OCI-LY7 (cell line): ENCODE measurements at places on chromosomes 1 and 21.

DNA sequence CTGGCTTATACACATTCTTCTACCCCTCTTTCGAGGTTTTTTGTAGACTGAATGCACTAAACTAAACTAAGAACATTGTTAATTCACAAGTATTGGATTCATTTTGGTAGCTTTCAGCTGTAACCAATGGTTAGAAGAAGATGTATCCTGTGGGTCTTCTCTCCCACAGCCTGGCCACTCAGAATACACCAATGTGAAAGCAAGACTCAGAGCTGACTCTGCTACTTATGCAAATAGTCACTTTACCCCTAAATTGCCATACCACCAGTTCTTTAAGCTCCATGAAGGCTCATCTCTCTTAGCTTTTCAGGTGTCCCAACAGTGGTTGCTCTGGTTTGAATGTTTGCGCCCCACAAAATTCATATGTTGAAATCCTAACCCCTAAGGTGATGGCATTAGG is 60.1 kb downstream of the RGS13 start:
- DNase-seq, result no peak

GRCh38 chr1:153799566-153800465 is 24.6 kb downstream of the SLC27A3 start:
- DNase-seq, result no peak

- no peak for DNase-seq
Observed at GRCh38 chr21:34526241-34526617, 14.2 kb upstream of the KCNE1 start.

GRCh38 chr1:110200666-110201065 is 9.4 kb upstream of the KCNC4 start:
- no peak for DNase-seq

DNA sequence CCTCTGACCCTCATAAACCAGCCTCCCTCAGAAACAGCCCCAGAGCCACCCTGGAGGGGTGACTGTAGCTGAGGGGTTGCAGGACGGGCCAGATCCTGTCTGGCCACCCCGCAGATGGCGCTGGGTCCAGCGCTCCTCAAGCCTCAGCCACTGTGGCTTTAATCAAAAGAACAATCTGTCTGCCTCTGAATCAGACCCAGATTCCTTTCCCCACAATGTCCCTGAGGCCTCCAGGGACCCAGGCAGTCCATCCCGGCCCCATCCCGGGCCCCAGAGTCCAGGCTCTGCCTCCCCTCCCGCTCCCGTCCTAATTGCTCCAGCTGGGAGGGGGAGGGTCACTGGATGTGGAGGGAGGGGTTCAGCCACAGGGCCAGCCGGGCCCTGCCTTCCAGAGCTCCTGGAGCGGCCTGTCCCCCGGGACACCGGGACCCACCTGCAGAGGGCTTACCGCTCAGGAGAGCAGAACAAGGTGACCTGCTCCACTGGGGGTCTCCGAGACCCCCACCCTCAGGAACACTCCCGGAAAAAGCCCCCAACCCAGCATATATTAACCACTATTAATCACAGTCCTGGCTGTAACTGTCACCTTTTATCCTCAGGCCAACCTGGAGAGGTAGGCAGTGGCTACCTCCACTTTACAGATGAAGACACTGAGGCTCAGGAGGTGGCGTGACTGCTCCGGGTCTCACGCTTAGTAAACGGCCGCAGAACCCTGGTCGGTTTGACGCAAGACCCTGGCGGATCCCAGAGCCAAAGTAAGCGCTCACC is 836 bp upstream of the FBLIM1 start:
- DNase-seq, result no peak

DNA sequence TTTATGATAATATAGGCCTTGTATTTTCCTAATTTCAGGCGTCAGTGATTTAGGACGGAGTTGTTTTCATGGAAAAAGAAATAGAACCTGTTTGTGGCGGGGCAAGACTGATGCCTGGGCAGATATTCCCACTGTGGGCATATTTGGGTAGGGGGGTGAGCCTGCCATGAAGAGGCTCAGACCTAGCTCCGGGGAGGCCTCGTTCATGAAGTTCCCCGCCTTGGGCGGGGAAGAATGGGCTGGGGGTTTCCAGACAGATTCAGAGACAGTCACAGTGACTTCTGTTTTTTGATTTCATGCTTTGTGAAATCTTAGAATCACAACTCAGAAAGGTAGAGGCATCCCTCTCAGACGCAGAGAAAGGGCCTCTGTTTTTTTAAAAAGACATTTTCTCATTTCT is 36.1 kb downstream of the RUNX3 start:
- no peak for DNase-seq

DNA sequence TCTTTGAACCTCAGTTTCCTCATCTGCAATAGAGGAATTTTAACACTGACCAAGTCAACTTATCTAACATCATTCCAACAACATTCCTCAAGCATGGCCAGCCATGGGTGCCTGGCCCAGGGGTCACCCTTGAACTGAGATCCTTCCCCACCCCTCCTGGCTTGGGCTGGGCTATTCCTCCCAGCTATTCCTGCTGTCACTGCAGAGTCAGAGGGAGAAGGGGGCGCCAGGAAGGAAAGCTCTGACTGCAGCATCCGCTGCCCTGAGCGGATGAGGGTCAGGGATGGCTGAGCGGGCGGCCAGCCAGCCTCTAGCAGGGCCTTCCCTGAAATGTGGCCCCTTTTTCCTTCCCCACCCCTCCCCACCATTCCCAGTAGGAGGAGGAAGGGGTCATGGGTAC is 3.1 kb downstream of the TINAGL1 start:
- DNase-seq, result no peak

GRCh38 chr1:246566813-246567645 is 773 bp downstream of the CNST start:
- peak; percentile 58 for DNase-seq

DNA sequence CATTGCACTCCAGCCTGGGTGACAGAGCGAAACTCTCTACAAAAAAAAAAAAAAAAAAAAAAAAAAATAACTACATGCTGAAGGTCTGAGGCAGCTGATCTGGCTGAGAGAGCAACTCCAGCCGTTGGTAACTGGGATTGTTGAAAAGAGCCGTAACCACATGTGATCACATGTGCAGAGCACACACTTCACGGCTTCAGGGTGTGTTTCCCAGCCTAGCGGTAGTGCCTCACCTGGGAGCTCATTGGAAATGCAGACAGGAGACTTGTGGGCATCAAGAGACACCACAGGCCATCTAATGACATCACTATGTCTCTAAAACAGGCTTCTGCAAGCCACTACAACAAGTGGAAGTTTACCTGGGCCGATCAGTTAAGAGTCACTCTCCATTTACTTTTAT is 11.8 kb upstream of the OTUD7B start:
- DNase-seq, result no peak

DNA sequence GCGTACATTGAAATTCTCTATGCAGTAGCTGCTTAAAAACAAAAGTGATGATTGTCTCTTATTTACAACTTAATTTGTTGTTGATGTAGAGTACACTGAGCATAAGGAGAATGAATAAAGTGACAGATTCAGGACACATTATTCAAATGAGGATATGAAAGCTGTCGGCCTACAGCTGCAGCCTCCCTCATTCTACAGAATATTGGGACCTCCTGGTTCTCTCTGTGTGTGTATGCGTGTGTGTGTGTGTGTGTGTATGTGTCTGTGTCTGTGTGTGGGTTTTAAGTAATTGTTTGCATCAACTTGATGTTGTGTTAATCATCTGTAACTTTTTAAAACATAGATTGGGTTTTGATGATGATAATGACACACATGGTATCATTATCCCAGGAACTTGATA is 17.9 kb downstream of the PROX1 start:
- no peak for DNase-seq

DNA sequence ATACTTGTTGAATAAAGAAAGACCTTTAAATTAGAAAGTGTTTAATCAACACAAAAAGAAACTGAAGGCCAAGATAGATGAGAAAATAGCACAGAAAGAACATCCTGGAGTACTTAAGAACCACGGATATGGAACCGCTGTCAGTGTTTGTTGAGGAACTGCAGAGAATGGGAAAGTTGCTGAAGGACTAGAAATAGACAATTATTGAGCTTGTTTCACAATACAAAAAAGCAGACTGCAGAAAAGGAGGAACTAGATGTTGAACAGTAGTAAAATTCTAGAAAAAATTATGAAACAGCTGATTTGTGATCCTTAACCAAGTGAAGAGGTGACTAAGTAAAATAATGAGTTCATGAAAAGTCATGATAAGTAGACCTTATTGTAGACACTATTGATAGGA is 29.7 kb downstream of the MYSM1 start:
- no peak for DNase-seq

- no peak for DNase-seq
Observed at GRCh38 chr1:31371121-31371959, 1.5 kb downstream of the FABP3 start.

- DNase-seq, result no peak
Observed at GRCh38 chr1:204043680-204044079, 29.2 kb upstream of the SOX13 start.

GRCh38 chr1:39268112-39268581 is 63.7 kb downstream of the MACF1 start:
- DNase-seq, result no peak

GRCh38 chr1:173176246-173176645 is 30.9 kb downstream of the TNFSF4 start:
- DNase-seq, result no peak

DNA sequence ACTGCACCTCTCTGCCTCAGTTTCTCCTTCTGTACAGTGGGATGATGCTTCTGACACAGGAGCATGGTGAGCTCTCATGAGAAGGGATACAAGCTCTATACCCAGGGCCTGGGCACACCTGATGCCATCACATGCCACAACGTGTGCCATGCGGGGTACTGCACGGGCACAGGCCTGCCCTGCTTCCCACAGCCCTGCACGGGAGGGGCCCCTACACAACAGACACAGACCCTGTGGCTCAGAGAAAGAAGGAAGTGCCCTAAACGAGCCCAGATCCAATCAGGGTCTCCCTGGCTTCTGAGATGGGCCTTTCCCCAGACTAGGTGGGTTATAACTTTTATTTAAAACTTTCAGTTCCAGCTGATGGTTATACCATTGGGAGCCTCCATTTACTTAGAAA is 24.6 kb downstream of the C2CD2 start:
- peak; percentile 16 for DNase-seq

DNA sequence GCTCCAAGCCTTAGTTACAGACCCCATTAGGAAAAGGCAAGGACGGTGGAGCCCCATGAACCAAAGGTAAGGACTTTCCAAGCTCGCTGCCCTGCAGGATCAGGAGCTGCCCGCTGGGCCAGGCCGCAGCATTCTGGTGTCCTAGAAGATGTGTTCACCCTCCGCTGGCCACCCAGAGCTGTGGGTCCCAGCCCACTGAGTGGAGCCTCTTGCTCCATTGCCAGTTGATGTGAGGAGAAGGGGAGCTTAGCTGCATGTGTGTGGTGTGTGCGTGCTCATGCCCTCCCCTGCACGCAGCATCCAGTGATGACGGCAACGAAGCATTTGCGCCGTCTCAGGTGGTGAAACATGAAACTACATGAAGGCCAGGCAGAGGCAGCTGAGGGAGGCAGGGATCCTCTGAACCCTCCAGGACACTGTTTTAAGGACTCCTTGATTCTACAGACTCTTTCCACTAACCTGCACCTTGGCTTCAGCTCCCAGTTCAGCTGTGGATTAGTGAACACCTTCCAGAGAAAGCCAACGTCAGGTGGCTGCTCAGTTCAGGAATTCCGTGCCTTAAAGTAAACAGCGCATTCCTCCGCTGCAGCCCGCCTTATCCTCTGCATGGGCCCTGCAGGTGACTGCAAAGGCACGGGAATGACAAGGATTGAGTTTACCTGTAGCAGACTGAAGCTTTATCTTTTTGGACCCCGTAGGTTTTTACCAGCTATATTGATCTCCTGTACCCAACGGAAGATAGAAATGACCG is 48.7 kb downstream of the SMYD2 start:
- no peak for DNase-seq

DNA sequence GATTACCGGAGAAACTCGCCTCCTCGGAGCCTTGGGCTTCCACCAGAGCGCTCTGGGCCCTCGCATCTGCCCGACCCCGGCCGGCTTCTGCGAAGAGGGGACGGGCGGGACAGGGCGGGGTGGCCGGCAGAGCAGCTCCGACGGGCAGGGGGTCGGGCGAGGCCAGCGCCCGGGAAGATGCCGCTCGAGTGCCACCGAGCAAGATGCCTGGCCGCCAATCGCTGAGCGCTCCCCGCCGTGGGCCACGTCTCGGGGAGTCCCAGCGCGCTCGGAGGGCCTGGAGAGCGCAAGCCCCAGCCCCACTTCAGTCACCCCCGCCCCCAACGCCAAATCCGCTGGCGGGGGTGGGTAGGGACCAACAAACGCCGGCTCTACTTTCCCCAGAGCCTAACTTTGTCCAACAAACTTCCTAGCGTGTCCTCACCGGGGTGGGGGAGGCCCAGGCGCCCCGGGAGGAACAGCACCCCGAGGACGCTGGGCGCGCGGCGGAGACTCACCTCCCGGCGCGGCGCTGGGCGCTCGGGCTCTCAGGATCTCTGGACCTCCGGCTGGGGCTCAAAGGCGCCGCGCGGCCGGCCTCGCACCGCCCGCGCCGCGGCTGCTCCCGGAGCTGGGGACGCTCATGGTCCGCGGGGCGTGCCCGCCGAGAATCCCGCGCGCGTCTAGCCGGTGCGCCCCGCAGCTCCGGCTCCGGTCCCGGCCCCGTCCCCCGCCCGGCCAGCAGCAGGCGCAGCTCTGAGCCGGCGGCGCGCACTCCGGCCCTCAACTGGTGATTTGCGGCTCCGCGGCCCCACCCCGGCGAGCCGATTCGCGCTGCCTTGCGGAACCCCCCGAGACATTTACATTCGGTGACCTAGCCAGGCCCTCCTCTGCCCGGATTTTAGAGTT is at the start of gene BCAR3:
TSS of gene BCAR3 (minus strand) at position 737 of the 888 bp plus-strand sequence. CDS start 6,907 bp downstream, outside the sequence.
- peak; percentile 85 for DNase-seq

GRCh38 chr1:224433041-224433691 is 1.4 kb downstream of the WDR26 start:
- peak; percentile 13 for DNase-seq

- DNase-seq, result no peak
Observed at GRCh38 chr1:59678493-59679228, 136.1 kb upstream of the HOOK1 start.

DNA sequence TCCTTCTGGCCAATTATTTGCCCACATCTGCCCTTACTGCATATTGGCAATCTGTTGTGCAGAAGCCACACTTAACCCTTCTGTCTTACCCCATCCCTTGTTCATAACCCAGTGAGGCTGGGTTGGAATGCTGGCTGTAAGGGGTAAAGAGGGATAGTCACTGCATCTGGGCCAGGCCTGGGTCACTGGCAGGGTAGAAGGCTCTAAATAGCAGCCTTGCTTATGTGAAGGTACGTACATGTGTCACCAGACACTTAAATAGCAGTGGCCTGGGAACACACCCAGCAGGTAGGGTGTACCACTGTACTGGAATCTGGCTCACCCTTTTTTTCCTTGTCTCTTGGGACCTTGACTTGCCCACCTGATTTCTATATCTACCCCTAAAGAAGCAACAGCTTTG is 9.9 kb upstream of the TARS2 start:
- no peak for DNase-seq

- DNase-seq, result no peak
Observed at GRCh38 chr1:65339866-65340468, 30.6 kb downstream of the DNAJC6 start.
